ENCODE measurements at places on chromosomes 5 and 9.
A peak's percentile ranks its signal among the peaks of the same experiment; 100 is the strongest.

- DNase-seq: no peak
Observed at GRCh38 chr9:91818225-91818585, 131.8 kb downstream of the ROR2 start.

- no peak for DNase-seq
Observed at GRCh38 chr5:126070481-126070880, 352.7 kb upstream of the GRAMD2B start.

DNA sequence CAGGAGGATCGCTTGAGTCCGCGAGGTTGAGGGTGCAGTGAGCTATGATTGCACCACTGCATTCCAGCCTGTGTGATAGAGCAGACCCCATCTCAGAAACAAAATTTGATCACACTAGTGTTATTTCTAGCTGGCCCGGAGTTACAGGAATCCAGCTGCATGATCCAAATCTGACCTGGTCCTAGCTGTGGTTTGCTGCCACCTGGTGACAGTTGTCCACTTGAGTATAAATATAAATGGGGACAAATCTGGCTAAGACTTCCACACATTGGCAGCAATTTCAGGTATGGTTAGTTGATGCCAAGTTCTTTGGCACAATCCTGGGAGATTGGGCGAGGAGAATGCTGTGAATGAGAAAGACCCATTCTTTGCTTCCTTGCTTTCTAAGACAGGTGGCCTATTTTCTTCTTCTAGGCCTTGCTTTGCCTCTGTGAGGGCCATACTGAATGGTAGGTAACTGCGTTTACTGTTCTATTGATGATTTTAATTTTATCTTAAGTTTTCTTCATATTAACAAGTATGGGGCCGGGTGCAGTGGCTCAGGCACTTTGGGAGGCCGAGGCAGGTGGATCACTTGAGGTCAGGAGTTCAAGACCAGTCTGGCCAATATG, 35.4 kb downstream of the UBE2R2 start:
- DNase-seq: peak; percentile 93

DNA sequence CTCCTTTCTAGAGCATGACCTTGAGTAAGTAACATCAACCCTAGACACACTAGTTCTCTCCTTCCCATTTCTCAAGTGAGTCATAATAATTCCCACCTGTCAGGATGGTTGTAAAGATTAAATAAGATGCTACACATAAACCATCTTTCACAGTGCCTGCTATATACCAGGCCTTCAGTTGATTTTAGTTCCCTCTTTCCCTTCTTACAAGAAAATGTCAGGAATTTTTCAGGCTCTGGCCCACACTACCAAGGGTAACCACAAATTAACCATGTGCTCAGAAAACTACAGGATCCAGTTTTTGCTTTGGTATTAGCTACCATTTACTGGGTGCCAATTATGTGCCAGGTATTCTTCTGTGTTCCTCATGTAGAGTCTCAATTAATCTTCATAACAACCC, 42.7 kb upstream of the RARS1 start:
- DNase-seq: no peak

- DNase-seq: no peak
Observed at GRCh38 chr5:41507501-41507900, 2.9 kb downstream of the PLCXD3 start.

- peak; percentile 19 for DNase-seq
Observed at GRCh38 chr5:39370555-39371366, 6.5 kb upstream of the C9 start.

DNA sequence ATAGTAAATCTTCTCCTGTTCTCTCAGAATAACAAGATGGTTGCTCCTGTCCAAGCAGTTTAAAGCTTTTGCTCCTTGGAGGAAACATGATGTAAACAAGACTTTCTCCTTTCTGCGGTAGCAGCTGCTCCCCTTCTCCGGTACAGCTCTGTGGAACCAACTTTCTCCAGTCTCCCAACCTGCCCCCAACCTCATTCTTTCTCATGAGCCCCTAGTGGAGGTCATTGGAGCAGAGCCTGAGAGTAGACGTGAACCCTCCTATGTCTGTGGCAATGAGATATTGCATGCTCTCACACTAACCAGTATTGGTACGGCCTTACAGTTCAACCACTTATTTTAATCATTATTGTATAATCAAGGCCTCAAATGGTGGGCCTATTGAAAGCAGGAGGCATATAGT, 483.8 kb upstream of the CDH10 start:
- no peak for DNase-seq

- no peak for DNase-seq
Observed at GRCh38 chr5:6447384-6448140, 1.1 kb upstream of the UBE2QL1 start.

DNA sequence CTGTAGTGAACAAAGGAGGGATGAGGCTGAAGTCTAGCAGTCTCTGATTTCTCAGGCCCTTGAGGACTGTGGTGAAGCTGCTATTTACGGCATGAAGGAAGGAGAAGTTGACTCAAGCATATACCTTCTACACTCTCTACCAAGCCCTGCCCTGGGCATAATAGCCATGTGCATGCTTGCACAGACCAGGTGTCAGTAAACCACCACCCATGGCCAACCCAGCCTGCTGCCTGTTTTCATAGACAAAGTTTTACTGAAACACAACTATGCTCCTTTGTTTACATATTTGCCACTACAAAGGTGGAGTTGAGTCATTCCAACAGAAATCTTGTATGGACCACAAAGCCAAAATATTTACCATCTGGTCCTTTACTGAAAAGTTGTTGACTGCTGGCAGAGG, 126.9 kb downstream of the PAPPA start:
- no peak for DNase-seq

- no peak for DNase-seq
Observed at GRCh38 chr5:128380337-128380736, 157.7 kb downstream of the FBN2 start.

GRCh38 chr9:81373294-81373693, 316.1 kb downstream of the TLE1 start:
- no peak for DNase-seq

DNA sequence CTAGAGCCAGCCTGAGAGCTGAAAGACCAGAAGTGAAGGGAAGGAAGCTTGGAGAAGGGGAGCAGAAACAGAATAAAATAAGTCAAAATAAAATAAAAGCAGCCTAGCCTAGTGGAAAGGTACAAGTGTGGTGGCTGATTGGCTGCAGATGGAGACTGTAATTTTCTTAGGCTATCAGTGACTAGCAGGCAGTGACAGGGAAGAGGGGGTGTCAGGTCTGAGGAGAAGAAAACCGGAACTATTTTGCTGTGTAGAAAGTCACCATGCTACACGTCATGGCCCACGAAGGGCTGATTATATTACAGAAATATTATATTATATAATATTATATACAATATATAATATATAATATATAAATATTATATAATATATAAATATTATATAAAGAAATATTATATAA, 98.1 kb upstream of the TAF11L2 start:
- no peak for DNase-seq

DNA sequence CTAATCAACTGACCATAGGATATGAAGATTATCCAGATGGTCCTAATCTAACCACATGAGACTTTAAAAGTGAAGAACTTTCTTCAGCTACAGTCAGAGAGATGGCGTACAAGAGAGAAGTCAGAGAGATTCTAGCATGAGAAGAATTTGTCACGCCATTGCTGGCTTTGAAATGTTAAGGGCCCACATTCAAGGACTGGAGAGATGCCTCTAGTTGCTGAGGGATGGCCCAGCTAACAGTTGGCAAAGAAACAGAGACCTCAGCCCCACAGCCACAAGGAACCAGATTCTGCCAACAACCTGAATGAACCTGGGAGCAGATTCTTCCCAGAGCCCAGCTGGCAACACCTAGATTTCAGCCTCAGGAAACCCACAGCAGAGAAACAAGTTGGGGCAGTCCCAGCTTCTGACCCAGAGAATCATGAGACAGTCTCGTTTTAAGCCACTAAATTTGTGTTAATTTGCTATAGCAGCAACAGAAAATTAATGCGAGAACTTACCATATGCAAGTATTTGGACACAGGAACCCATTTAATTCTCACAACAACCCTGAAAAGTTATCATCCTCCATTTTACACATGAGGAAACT, 132.0 kb downstream of the MLLT3 start:
- DNase-seq: no peak

- no peak for DNase-seq
Observed at GRCh38 chr9:114484854-114485443, 20.3 kb downstream of the WHRN start.

DNA sequence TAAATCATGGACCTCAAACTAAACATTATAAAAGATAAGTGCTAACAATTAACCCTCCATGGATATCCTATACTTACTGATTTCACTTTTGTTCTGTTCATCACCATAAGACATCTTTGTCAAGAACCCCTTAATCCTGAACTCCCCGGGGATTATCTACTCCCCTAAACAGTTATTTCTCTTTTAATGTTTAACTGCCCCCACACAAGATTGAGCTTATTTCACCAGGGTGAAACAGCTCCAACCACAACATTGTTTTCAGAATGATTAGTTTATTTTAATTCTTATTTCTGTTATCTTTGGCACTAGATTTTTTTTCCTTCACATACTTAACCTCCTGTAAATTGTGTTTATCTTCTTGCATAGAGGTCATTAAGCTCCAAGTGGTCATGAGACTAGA, 103.2 kb upstream of the HCN1 start:
- no peak for DNase-seq

DNA sequence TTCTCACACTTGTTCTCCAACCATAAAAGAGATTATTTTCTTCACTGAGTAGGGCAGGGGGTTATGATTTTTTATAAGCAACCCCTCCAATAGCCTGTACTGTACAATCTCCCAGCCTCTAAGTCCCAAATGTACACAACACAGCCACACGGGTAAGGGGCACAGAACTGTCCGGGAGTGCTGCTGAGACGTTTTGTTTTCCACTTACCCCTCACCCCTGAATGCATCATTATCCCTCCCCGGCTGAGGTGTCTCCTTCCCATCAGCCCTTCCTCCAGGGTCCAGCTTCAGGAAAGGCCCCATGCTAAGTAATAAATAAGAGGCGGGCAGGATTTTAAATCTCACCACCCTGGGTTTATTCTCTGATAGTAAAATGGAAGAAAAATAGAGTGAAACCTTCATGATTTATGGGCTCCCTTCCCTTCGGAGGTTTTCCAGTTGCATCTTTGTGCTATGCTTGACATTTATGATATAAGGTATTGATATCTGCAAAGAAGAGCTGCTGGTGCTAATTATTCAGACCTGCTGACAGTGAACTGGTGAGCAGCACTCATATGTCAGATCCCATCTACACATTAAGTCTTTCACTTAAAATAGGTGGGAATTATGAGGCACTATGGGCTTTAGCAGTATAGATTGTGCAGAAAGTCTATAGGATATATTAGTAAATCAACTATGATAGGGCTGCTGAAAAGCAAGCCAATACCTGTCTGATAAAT, 67.2 kb upstream of the MEGF10 start:
- DNase-seq: no peak

DNA sequence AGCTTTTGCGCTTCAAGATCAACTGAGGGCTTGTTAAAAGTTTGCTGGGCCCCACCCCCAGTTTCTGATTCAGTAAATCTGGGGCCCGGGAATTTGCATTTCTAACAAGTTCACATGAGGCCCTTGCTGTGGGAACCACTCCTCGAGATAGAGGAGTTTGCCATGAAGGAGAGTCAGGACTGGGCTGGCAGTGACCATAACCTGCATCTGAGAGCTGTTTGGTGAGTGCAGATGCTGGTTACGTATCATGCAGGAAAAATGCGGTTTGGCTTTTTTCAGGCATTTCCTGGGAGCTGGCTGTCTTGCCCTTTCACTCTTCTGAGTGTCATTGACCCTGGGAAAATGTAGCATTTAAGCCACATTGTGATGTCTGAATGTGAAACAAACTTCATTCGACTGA, 9.4 kb upstream of the ANGPTL2 start:
- DNase-seq: no peak

DNA sequence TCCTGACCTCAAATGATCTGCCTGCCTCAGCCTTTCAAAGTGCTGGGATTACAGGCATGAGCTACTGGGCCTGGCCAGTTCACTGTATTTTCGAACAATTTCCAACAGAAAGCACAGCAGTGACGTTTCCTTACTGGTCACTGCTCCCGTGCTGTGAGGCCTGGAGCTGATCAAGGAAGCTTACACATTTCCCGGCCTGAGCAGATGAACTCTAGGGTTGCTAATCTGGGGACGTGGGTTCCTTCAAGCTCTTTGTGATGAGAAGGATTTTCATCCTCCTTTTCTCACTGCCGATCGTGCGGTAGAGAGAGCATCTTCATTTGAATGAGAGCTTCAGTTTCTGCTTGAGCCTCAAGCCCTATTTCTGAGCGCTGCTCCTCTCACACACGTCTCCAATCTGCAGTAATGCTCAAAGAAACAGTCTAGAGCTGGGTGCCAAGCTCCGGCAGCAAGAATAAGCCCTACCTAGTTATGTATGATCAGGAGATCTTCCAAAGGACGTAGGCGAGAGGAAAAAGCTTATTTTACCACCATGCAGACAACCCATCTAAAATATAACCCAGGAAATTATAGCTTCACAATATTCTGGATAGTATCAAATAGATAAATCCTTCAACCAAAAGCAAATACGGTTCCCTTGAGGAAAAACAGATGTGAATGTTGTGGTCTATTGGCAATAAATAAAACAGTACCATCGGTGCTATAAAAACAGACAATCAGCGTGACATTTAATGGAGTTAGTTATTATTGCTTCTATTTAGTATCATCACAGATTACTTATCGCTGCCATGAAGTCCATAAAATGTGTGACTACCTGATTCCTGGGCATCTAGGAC, 7.3 kb upstream of the SPATA24 start:
- no peak for DNase-seq

DNA sequence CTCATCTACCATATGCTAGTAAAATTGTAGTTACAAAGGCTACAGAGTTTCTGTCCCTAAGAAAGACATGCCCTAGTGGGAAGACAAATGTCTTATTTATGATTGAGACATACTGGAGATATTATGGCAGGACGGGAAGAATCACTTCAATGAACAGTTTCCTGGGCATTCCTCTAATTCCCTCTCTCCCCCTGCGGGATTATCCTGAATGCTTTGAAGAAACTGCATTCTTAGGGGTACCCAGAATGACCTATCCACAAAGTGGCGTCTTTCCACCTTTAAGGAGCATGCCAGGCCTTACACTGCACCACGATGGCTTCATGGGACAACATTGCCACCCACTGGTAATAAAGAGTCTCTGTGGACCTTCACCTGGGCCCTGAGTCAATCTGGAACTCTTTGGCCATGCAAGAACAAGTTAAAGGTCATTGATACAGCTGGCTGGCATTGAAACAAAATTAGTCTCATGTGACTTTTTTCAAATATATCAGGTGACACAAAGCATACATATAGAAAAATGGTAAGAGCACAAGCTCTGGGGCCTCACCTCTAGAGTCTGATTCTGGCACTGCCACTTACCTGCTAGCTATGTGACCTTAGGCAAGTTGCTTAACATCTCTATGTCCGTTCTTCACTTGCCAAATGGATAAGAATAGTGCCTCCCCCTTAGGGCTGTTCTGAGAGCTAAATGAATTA, 32.0 kb downstream of the ANKRD55 start:
- peak; percentile 74 for DNase-seq
